Glutamatergic neuron (in vitro differentiated cells): ENCODE measurements at places on chromosomes 13 and 19. TPM values are rescaled to one million over a fixed set of nuclear protein-coding genes. Genes with fewer than 3 reads are reported as not detected.

Gene SSC5D
- total RNA-seq: 7.6 TPM

Gene CPB2
- total RNA-seq: not detected

DNA sequence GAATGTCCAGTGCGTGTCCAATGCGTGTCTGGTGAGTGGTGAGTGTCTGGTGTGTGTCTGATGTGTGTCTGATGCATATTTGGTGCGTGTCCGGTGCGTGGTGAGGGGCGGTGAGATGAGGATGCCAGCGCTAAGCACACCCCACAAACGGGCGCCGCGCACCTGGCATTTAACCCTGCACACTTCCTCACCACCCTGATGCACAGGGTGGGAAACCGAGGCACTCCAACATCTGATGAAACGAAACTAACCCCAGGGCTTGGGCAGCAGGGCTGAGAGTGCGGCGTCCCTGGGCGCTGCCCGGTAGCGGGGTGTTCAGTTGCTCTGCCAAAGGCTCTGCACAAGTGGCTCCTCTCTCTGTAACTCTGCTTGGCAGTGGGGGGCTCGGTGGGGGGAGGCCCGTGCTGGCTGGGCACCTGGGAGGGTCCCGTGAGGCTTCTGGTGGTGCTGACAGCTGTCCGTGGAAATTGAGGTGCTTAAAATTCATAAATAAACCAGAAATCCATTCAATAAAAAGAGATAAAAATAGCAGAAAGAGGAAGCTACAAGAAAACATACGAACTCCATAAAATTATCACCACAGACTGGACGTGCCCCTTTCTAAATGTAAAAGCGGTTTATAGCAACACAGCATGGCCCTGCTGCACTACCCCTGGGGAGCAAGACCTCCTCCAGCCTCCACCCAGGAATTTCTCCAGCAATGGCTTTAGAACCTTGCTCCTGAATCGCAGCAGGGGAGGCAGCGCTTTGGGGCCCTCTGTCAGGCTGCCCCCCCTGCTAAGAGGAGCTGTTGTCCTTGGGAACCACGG is 76.0 kb downstream of the RASA3 start:
- no peak for DNase-seq

- no peak for DNase-seq
Measured at GRCh38 chr19:3518255-3518654, 12.1 kb downstream of the FZR1 start.

GRCh38 chr13:112954488-112955270 is 14.3 kb upstream of the MCF2L start:
- DNase-seq: no peak

- DNase-seq: no peak
Measured at GRCh38 chr19:49589502-49589905, 1.5 kb upstream of the PRR12 start.

DNA sequence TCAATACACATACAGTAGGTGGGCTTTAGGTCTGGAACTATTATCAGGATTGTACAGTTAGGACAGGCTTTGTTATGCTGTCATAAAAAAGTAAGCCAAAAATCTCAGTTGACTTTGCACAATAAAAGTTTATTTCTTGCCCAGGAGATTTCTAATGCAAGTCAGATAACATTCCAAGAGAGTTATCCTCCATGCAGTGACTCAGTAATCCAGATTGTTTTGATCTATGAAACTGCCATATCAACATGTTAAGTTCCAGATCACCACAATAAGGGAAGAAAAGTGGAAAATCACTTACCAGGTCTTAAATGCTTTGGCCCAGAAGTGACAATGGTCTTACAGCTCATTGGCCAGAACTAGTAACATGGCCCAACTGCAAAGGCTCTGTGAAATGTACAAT is 636.2 kb upstream of the KLF12 start:
- no peak for DNase-seq

DNA sequence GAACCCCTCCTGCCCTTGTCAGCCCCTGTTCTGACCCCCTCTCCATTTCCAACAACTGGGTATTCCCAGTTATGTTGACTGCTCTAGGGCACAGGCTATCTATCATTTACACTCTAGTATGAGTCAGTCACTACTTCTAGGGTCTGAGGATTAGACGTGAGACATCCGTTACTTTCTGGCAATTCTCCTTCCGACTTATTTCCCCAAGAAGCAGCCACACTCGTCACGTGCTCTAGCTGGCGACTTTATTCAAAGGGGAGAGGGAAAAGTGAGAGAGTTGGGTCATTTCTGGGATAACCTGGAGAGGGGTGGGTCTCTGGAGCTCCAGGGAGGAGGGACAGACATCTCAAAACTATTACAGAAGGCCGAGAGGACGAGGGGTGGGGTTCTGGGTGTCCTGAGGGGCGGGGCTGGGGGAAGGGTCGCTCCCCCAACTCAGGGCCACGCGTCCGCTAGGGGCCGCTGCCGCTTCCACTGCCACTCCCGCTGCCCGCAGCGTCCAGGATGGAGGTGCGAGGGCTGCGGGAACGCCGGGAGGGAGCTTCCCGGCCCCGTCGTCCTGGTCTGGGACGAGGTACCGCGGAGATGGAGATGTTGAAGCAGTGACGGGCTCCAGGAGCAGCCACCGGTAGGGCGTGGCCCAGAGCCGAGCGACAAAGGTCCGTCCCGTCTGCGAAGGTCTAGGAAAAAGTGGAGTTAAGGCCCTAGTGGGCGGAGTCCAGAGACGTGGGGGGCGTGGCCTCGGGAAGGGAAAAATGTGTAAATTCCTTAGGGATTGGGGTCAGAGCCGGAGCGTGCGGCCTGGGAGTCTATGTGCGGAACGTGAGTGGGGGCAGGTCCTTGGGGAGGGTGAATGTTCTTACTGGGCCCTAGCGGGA is 8.9 kb downstream of the RTBDN start:
- peak; percentile 81 for DNase-seq

DNA sequence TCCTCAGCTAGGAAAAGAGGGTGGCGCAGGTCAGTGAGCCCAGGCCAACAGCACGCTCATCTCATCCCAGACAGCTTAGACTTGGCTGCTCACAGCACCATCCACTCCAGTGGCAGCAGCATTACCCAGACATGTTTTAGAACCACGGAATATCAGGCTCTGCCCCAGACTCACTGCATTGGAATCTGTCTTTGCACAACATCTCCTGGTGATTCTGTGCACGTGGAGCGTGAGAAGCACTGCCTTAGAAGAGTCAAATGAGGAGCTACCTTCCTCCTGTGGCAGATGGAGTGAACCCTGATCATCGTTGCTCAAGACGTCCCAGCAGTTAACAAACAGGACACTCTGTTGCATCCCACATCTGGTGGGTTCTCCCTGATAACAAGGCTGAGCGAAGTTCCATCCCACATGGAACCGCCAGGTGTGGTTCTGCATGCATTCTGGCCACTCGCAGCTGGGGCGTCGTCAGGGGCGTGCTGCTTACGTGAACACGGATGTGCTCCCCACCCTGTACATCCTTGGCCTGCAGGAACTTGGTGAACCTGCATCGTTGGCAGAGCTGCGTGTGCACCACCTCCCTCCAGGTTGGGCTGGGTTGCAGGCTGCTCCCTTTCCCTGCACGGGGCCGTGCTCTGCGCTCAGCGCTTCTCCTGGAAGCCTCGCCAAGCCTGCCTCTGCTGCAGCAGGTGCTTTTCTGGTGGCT is 25.2 kb upstream of the ATP11A start:
- no peak for DNase-seq

DNA sequence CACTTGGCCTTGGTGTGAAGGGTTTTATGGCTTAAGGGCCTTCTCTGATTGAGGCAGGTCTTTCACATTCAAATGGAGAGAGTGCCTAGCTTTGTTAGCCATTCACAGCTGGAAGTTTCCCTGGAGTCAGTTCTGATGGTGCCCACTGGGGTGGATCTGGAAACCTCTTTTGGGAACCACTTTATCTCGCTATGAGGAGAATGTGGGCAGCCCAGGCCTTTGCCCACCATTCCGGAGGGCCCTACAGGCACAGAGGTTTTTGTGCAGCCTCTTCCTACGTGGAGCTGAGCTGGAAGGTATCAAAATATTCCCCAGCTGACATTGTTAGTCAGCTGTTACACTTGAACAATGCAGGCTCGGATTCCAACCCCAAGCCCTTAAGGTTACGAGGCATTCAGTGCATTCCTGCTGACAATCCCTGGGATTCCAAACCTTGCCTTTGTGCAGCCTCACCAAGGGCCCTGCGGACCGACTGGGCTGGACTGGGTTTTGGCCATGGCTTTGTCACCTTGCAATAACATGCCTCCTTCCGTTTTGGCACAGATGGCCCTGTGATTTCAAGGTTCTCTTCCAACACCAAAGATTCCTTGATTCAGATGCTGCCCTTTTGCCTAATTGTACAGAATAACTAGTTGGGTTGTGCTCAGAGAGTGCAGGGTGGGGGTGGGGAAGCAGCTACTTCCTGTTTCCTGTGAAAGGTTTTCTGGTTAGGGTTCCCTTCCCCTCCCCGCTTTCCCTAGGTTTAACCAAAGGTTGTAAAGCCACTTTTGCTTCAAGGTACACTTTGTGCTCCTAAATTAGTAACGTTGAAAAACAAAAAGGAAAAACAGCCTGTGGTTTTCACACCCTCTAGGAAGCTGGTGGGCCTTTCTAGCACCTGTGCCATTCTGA is 27.0 kb downstream of the SAE1 start:
- no peak for DNase-seq

GRCh38 chr13:32001769-32002168 is 29.8 kb upstream of the FRY start:
- DNase-seq: no peak

DNA sequence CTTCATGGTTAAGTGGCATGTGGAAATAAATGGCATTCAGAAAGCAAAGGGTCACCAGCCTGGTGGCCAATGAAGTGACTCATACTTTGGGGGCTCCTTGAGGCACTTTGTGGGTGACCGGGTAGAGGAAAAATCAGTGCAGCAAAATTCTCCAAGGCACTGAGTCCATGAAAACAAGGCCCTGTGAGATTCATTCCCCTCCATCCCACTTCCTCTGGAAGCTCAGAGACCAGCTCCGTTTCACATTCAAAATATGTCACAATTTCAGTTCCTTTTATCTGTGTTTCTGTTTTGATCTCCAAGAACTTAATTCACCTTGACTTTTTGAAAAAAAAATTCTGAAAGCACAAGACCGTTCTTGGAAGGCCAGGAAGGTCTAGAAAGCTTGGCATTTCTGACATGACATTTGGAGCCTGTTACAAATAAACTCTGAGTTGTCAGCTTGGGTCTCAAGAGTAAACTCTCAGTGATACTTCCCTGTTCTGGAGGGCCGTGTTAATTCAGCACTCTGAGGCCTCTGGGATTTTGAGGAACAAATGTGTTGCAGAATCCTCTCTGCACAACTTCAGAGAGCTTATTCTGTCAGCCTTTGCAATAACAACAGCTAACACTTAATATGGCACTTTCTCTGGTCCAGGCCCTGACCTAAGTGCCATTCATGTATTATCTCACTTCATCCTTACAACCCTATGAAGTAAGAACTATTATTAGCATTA is 6.8 kb downstream of the CYSLTR2 start:
- DNase-seq: no peak

DNA sequence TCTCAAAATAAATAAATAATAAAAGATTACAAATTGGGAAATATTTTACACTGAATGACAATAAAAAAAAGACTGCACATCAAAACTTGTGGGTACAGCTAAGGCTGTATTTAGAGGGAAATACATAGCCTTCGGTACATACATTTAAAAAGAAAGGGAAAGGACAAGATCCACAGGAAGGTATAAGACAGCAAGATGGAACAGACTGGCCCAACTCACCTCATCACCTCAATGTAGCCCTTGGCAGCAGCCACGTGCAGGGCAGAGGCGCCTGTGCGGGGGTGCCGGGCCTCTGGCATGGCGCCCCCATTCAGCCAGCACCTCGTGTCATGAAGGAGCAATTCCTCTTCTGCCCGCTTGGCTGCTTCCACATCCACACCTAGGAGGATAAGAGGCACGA is 14.2 kb downstream of the PPP1R12C start:
- DNase-seq: no peak

DNA sequence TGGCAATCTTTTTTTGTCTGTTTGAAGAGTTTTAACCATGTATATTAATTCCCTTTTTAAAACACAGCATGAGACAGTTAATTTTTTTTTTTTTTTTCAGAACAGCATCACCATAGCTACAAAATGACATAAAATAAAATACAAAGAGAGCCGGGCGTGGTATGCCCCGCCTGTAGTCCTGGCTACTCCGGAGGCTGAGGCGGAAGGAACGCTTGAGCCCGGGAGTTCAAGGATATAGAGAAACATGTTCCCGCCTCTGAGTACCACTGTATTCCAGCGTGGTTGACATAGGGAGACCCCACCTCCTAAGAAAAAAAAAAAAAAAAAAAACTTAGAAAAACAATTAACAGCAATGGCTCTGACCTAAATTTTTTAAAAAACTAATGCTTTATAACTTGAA is 10.0 kb upstream of the INSR start:
- no peak for DNase-seq

DNA sequence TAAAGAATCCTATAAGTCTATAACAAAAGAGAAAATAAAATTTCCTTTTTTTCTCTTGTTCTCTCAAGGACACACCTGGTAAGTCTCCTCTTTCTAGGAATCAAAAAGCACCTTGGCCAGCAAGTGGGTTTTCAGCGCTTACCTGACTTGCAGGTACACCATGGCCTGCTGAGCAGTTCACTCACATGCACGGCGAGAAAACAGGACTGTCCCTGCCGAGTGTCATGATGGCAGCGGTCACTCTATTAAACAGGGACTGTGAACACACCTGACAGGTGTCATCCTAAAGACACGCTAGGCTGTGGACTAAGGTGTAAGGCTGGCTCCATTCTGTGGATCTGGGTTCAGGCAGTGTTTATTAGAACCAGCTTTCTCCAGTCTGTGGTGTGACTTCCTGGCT is 170.2 kb downstream of the TEX29 start:
- no peak for DNase-seq
